ENCODE measurements at places on chromosomes 1 and 21.

GRCh38 chr1:220970311-220970710, 91.1 kb downstream of the HLX start:
- no peak for DNase-seq

DNA sequence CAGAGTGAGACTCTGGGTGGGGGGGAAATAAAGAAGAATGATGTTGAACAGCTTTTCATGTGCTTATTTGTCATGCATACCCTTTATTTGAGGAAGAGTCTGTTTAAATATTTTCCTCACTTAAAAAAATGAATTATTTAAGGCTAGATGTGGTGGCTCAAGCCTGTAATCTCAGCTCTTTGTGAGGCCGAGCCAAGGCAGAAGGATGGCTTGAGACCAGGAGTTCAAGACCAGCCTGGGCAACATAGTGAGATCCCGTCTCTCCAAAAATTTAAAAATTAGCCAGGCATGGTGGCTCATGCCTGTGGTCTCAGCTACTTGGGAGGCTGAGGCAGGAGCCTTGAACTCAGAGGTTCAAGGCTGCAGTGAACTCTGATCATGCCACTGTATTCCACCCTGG, 25.4 kb downstream of the SLC30A1 start:
- DNase-seq = no peak

DNA sequence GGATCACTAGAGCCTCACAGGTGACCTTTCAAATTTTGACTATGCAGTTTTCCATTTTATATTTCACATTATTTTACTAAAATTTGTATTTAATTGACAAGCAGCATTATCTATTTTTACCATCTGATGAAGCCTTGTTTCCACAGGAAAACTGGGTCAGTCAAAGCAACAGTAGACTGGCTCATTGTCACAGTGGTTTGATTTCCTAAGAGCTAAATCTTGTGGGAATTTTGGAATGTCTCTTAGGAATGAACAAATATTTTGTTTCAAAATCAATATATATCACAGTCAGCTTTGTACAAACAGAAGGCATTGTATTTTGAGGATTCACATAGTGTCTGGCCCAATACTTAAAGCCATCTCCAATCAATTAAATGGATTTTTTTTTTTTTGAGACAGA, 152.6 kb upstream of the RNPC3 start:
- no peak for DNase-seq

DNA sequence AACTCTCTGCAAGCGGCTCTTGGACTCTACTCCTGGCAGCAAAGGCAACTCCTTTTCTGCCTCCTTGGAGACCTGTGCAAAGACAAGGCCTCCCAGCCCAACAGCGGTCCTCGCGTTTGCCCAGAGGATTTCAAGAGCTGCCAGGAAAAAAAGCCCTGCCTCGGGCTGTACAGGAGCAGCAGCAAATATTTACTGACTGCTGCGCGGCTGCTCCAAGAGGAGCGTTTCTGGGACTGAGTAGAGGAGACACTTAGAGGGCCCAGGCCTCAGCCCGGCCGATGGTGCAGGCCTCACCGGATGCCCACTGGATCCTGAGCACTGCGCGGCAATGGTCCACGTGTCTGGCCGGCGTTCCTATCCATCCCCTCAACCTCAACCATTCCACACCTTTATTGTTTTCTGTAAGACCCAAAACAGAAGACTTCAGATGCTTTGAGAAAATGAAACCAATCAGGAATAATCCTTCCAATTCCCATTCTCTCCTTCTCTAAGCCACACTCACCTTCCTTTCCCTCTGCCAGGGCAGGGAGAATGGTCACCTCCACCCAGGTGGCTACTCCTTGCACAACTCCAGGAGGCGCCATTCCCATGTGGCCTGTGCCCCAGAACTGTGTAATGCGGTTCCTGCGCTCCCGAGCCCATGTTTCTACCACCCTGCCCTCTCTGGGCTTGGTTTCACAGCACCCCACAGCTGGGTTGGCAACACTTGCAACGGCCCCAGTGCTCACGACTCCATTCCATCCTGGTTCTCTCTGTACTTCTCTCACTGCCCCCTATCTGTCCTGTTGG, 215.8 kb downstream of the TRABD2B start:
- DNase-seq = no peak

DNA sequence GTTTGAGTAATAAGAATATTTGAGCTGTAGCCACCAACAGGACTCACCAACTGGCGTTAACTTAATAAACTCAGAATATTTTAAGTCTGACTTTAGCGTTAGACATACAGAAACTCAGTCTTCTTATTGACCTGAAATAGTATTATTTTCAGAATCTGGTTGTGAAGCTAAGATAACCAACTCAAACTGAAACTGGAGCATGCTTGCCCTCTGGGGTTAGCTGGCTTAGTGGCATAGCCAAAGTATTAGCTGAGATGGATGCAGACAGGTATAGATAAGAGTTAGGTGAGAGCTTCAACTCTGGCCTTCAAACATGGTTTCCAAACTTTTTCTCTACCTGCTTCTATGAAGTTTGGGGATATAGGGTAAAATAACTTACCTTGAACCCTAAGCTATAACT, 40.5 kb downstream of the AMY1C start:
- DNase-seq = no peak

GRCh38 chr1:24737368-24738117, 7.7 kb upstream of the CLIC4 start:
- DNase-seq = no peak

DNA sequence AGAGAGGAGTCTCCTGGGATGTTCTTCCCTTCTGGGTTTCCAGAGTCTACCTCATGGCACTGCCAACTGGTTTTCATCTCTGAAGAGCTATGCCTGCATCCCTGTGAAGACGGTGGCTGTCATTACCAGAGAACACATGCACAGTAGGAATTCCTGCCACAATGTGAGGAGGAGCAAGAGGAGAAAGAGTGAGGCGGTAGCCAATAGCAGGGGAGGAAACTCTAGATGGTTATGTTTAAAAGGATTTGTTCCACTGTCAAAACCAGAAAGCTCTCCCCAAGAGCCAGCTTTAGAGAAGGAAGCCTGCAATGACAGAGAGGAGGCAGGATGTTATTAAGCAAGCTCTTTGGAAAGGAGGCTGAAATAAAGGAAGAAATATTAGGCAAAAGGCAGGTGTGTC, 12.3 kb downstream of the LMX1A start:
- no peak for DNase-seq

DNA sequence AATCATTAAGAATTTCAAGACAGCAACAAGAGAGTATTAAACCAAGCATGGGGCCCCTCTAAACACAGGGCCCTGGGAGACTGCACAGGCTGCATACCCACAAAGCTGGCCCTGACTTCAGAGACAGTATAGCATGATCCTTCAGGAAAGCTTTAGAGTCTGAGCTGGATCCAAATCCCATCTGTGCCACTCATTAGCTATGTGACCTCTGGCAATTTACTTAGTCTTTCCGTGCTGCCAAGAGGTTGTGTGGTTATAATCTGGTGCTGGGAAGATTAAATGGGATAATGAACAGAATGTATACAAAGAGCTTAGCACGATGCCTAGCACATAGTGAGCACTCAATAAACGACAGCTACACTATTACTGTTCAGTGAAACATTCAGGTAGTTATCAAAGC, 4.0 kb downstream of the PHC2 start:
- DNase-seq = no peak

GRCh38 chr1:17053086-17053684, 647 bp downstream of the SDHB start:
- no peak for DNase-seq

DNA sequence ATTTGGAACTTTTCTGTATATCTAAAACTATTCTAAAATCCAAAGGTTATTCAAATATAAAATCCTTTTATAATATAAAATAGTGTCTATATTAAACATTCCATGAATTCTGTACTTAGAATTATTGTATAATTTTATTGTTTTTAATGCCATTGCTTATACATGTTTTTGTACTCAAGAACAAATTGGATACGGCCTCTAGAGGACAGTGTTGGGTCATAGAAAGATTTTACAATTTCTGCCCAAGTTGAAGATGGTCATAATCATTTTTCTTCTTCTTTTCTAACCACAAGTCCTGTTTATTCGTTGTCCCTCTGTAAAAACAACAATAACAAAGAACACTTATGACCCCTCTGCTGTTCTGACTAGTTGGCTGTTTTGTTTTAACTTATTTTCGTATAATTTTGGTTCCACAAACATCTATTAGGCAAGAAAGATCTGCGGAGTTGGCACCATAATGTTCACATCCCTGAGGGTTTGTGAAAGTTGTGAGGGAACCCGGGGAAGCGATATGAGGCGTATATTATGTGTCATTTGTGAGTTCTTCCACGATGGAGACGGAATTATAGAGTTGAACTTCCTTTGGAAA, 75.7 kb upstream of the KIF26B start:
- no peak for DNase-seq

DNA sequence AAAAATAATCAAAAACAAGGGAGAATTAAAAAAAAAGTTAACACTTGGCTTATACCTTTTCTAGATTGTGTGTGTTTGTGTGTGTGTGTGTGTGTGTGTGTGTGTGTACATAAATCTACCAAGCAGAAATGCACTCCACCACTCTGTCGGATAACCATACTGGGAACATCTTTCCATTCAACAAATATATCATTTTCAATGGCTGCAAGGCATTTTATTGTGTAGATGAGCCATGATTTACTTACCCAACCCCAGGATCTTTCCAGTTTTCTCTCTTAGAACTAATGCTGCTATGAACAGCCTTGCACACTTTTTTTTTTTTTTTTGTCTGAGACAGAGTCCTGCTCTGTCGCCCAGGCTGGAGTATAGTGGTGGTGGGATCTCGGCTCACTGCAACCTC, 25.8 kb downstream of the LRRC38 start:
- DNase-seq = no peak

DNA sequence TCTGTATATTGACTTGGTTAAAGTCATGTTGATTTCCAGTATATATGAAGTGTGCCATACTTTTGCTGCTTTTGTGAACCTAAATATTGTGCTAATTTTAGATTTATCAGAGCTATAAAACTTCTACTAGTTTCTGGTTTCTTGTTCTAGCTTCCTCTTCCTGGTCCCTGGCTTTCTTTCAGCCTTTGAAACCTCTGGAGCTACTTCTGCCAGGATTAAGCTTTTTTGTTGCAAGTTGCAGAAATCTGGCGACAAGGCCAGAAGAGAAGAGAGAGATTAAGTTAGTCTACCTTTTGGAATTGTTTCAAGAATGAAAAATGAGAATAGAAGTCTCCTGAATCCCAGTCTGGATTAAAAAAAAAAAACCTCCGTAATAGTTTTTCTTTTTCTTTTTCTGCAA, 13.5 kb downstream of the RNF2 start:
- no peak for DNase-seq

DNA sequence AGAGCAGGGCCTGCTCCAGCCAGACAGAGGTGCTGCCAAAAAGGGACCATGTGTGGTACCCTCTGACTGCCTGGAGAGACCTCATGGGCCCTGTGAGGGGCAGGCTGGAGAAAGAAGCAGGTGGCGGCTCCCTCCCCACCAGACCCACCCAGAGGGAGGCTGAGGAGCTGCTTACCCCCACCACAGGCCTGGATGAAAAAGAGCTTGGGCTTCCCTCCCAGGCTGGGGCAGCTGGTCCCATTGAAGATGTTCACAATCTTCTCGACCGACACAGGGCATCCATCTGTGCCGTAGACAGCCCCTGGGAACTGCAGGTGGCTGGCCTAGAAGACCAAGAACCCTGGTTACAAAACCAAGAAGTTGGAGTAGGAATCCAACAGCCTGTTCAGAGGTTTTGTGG, 19.6 kb downstream of the CASP9 start:
- no peak for DNase-seq

DNA sequence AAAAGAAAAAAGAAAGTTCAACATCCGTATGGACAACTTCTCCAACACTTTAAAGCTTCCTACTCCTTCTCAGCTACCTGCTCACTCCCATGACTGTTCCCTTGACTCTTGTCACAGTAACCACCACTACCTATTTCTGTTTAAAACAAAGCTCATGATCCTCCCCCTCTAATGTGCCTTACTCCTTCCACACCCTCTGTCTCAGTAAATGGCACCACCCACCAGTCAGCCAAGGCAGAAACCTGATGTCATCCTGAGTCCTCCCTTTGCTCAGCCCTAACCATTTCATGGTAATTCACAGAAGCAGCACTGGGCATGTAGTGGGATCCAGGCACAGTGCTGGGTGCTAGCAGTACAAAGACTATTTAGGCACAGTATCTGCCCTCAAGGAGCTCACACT, 63.0 kb upstream of the PPM1J start:
- DNase-seq = no peak

GRCh38 chr1:20511518-20512428, 3.8 kb upstream of the MUL1 start:
- no peak for DNase-seq

- DNase-seq = no peak
Observed at GRCh38 chr1:86992861-86993260, 78.4 kb downstream of the HS2ST1 start.

DNA sequence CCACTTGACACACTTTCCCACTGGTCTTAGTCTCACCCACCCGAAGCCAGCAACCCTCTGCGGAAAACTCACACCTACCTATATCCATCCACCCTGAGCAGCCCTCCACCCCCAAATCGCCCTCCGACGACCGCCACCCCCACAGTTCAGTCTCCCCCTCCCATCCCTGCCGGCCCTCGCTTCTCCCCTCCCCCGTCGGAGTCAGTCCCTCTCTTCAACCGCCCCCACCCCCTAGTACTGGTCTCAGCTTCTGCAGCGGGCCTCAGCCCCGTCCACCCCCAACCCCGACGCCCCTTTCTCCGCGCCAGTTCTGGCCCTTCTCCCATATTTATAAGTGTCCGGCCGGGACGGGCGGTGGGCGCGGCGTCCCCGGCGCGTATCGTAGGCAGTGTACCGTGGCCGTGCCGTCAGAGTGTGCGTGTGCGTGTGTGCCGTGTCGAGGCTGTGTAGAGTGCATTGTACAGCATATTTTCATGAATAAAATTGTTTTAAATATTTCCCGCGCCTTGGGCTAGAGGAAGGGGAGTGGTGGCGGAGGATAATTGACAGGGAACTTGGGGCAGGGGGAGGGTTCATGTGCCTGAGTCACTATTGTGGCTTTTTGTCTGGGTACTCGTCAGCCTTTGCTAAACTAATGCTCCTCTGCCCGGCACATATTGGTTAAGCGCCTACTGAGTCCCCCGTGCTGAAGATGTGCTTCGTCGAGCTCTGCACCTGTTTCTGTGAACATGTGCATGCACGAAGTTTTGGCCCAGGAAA, 22.0 kb downstream of the FOXO6 start:
- no peak for DNase-seq

GRCh38 chr1:20590306-20590777, 1.4 kb downstream of the CDA start:
- DNase-seq = no peak

DNA sequence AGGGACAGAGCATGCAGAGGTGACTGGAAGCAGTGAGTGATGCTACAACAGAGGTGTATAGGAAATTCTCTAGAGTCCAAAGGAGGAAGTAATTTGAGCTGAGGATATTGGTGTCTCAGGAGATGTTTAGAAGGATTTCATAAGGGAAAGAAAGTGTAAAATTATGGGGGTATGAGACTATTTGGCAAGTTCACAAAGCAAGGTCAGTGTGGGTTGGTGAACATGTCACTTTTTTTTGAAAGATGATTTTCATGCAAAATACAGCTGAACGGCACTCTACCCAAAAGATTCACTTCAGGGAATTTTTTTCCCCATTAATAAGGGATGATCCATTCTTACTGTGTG, 24.1 kb downstream of the HMGCS2 start:
- DNase-seq = no peak

All from neuronal stem cell (in vitro differentiated cells).